GM23338 (cell line): ENCODE measurements at places on chromosomes 12 and 14.

DNA sequence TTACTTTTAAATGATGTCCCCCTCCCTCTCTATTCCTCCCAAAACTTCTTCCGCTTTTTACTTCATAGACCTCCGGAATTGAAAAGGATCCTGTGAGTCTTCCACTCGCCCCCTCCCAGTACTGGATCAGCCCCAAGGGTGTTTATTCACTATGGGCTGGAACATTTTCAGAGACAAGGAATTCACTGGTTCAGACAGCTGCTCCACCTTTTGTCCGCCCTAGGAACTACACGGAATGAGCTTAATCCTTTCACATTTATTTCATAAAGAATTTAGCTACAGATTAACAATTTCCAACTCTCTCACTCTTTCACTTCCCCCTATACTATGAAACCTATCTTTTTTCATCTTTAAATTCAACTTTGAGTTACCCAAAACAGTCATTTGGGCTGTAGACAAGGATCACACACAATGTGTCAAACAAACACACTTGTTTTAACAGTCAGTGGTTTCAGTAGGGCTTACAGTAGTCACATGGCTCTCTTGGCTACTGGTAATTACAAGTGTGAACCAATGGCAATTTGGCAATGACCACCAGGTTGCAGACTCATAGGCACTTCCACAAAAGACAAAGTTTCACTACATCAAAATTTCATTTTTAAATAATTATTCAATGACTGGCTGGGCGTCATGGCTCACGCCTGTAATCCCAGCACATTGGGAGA, 20.6 kb downstream of the CNIH1 start:
- H3K27me3 ChIP-seq, result no peaks in the 10 kb centered on the region
- peak; percentile 81 for DNase-seq
- H3K4me1 ChIP-seq, result no peaks in the 10 kb centered on the region
- no peak overlapping the region for H3K4me3 ChIP-seq

DNA sequence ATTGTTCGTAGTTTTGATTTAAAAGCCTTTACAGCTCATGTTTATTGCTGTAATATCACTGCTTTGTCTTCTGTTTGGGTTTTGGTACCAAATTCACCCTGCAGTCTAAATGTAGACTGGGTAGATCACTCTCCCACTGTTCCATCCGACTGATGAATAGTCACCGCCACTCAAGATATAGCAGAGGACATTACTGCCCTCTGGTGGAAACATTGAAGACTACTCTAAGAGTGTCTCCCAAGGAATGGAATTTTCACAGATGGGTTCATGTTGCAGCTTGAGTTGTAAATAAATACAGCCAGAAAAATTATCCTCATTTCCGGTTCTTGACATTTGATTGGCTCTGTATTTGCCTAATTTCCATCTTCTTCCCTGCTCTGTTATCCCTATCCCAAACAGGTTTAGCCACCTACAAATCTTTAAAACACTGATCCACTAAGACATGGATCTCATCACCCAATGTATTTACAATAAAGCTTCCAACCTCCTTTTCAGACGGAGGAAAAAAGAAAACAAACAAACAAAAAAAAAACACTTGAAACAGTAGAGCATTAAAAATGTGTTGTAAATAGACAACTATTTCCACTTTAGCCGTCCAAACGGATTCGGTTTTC, 198.3 kb upstream of the CPNE8 start:
- peak; percentile 87 for DNase-seq
- H3K4me1 ChIP-seq, result peaks cover 6% of the 10 kb centered on the region; the same call in 1 of the 2 replicates
- H3K36me3 ChIP-seq, result no peaks in the 10 kb centered on the region
- H3K4me3 ChIP-seq, result no peak overlapping the region
- no peaks in the 10 kb centered on the region for H3K27me3 ChIP-seq

DNA sequence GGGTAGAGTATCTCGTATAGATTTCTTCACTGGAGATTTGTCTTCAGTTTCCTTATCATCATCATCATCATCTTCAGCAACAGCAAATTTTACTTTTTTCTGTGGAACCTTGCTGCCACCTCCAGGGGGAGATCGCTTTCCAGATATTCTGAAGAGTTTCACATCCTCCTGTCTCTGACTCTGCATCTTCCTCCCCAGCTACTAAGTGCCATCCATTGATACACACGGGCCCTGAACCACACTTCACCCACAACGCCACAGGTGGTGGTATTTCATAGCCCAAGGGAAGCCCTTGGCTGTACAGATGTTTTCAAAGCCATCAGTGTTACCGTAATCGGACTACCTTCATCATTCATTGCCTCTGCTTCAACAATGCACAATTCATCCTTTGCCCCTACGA, 82.2 kb downstream of the PPP2R5C start:
- no peak overlapping the region for H3K4me3 ChIP-seq
- H3K27me3 ChIP-seq, result no peaks in the 10 kb centered on the region
- peaks cover 11% of the 10 kb centered on the region; the same call in 1 of the 2 replicates for H3K4me1 ChIP-seq
- DNase-seq, result peak; percentile 55
- no peak overlapping the region for H3K27ac ChIP-seq

DNA sequence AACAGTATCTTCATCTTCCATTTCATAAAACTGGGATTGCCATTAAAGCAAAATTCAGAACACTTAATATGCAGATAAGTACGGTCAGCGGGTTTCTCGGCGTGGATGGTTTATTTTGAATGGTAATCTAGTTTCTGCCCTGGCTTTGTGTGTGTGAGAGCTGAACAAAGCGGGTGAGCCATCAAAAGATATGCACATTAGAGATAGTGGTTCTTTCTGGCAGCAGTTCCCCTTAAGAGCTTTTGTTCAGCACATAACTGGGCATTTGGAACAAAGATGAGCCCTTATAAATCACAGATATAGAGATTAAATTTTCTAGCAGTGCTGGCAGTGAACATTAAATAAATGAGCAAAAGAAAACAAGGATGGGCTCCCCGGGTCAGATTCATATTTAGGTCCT, 207.5 kb downstream of the CALM1 start:
- no peak overlapping the region for H3K4me3 ChIP-seq
- H3K36me3 ChIP-seq, result no peaks in the 10 kb centered on the region

- H3K4me1 ChIP-seq, result no peaks in the 10 kb centered on the region
- H3K36me3 ChIP-seq, result no peaks in the 10 kb centered on the region
- DNase-seq, result no peak
- no peak overlapping the region for H3K4me3 ChIP-seq
These were observed 139.3 kb upstream of the TMCC3 start for GRCh38 chr12:94789510-94790225.

GRCh38 chr14:72598306-72598705, 295.6 kb downstream of the DPF3 start:
- no peak overlapping the region for H3K27ac ChIP-seq
- H3K4me3 ChIP-seq, result no peak overlapping the region
- DNase-seq, result no peak
- no peaks in the 10 kb centered on the region for H3K36me3 ChIP-seq
- no peaks in the 10 kb centered on the region; the same call in 1 of the 2 replicates for H3K4me1 ChIP-seq

DNA sequence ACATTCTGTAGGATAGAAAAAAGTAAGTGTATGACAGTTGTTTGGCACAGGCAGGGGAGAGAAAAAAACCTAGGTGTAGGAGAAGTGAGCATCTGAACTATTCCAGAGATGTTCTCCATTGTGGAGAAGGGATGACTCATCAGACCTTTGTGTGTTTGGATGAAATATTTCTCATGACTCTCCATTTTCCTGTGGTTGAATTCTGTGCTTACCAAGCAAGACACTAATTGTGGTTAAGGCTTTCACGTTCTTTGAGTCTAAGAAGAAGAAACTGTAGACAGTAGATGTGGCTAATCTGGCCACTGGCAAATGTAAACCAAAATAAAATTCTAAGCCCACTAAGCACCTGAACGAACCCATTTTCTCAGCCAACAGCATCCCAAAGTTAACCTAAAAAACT, 107.9 kb upstream of the GZMB start:
- no peaks in the 10 kb centered on the region; the same call in 1 of the 2 replicates for H3K36me3 ChIP-seq
- no peak for DNase-seq
- H3K4me3 ChIP-seq, result no peak overlapping the region
